ENCODE measurements at places on chromosomes 6 and 20.

DNA sequence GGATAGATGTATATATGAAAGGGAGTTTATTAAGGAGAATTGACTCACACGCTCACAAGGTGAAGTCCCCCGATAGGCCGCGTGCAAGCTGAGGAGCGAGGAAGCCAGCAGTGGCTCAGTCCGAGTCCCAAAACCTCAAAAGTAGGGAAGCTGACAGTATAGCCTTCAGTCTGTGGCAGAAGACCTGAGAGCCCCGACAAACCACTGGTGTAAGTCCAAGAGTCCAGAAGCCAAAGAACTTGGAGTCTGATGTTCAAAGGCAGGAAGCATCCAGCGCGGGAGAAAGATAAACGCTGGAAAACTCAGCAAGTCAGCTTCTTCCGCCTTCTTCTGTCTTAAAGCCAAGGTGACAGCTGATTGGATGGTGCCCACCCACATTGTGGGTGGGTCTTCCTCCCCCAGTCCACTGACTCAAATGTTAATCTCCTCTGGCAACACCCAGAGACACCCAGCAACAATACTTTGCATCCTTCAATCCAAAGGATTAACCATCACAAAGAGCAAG lies 102.6 kb upstream of the GJE1 start:
- DNase-seq: no peak

GRCh38 chr6:87210979-87211378 lies 55.6 kb downstream of the ZNF292 start:
- DNase-seq: no peak

DNA sequence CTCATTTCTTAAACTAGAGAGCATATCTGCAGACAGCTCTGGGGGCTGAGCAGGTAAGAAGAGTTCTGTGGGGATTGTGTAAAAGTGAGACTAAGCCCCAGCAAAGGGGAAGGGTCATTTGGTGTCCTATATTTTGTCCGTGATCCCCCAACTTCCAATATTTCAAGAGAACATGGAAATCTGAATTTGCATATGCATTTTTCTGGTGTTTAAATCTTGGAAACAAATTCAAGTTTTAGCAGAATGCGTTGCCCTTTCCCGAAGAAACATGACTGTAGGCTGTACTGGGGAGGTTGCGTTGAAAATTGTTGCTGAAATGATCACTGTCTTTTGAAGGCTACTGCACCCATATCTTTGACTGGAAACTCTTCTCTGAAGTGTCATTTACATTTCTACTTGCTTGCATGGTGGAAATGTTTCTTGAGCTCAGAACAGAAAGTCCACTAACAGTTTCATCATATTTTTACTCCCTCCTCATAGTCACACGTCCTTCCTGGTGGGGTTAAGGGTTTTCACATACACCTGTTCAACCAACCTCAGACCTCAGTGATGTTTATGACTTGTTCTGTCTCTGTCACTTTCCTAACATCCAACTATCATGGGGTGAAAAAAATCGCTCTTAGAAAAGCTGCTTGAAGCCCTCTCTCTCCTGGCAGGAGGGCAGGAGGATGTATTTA lies 140.3 kb downstream of the BCAS1 start:
- no peak for DNase-seq

GRCh38 chr6:169328112-169328801 lies 74.6 kb upstream of the THBS2 start:
- no peak for DNase-seq

- DNase-seq: no peak
Observed at GRCh38 chr20:12660918-12661317, 347.9 kb upstream of the SPTLC3 start.

GRCh38 chr20:47319517-47320252 lies 36.8 kb downstream of the ZMYND8 start:
- peak; percentile 86 for DNase-seq

Measured in LNCaP clone FGC (cell line).